ENCODE measurements at places on chromosomes 5 and 9. TPM values are rescaled to one million over a fixed set of nuclear protein-coding genes. Genes with fewer than 3 reads are reported as not detected.

SYK gene
- polyA plus RNA-seq = 5.0 TPM

CCDC152 gene
- polyA plus RNA-seq = 3.8 TPM

GRCh38 chr9:99663856-99664255 lies 157.8 kb upstream of the NR4A3 start:
- DNase-seq = no peak

DNA sequence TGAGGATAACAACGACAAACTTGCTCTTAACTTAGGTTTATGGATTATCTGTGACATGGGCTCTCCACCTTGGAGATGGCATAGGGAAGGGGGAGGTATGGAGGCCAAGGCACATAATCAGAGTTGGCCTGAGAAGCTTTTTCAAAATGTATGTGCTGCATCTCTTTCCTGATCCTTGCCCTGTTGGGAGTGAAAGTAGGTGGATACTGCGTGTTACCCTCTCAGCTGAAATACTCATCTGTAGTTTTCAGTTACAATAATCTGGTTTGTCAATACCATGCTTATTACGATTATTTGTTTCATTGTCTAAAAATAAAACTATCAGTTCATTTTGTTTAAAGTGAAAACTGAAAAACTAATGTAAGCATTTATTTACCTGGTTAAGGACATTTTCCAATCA lies 86.7 kb downstream of the SLC44A1 start:
- DNase-seq = no peak

DNA sequence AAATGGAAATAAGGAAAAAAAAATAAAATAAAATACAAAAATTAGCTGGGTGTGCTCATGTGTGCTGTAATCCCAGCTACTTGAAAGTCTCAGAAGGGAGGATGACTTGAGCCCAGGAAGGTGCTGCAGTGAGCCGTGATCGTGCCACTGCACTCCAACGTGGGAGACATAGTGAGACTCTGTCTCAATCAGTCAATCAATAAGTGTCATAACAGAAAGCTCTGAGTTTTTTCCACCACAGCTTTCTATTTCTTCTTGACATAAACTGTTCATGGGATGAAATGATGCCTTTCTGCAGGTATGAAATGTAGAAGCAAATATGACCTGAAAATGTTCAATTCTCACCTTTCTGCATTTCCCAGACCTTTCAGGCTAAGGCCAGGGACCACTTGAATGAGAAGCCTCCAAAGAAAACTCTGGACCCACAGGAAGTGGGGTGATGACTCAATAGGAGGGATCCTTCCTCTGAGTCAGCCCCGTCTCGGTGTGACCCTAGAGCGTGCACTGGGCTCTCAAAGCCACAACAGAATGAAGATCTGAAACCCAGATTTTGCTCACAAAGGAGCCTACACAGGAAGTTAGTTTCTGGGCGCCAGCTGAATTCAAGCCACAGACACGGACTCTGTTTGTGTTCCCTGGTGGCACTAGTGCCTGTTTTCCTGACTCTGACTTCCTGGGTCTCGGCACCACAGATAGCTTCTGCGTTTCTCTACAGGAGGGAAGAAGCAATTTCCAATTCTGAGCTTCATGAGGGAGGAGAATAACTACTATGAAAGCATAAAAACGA lies 62.0 kb downstream of the ANKH start:
- DNase-seq = peak; percentile 32

GRCh38 chr9:78393340-78393739 lies 96.4 kb downstream of the PSAT1 start:
- DNase-seq = no peak
